Erythroblast (primary cell): ENCODE measurements at places on chromosomes 16 and 17.
A peak's percentile ranks its signal among the peaks of the same experiment; 100 is the strongest.

- DNase-seq: no peak
Observed at GRCh38 chr16:14562691-14563491, 67.2 kb downstream of the PARN start.

GRCh38 chr16:78778101-78779004 lies 678.9 kb downstream of the WWOX start:
- DNase-seq: no peak

- no peak for DNase-seq
Observed at GRCh38 chr17:69223809-69224208, 4.8 kb downstream of the ABCA10 start.

DNA sequence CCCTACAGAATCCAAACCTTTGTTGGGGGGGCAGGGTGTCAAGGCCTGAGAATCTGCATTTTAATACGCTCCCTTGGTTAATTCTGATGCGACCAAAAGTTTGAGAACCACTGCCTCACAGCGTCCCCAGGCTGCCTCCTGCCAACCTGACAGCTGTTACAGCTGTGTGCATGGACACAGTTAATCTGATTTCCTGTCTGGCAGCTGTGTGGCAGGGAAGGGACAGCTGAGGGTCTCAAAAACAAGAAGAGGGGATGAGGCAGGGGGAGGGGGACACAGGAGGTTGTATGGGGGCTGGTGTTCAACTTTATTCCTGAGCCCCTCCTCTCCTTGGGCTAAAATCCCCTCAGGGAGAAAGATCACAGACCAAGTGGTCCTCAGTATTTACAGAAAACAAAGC lies 17.5 kb downstream of the HDAC5 start:
- DNase-seq: no peak

- DNase-seq: no peak
Observed at GRCh38 chr17:34579979-34580684, 750 bp downstream of the TMEM132E start.

GRCh38 chr17:16515933-16516332 lies 23.9 kb upstream of the LRRC75A start:
- DNase-seq: no peak

DNA sequence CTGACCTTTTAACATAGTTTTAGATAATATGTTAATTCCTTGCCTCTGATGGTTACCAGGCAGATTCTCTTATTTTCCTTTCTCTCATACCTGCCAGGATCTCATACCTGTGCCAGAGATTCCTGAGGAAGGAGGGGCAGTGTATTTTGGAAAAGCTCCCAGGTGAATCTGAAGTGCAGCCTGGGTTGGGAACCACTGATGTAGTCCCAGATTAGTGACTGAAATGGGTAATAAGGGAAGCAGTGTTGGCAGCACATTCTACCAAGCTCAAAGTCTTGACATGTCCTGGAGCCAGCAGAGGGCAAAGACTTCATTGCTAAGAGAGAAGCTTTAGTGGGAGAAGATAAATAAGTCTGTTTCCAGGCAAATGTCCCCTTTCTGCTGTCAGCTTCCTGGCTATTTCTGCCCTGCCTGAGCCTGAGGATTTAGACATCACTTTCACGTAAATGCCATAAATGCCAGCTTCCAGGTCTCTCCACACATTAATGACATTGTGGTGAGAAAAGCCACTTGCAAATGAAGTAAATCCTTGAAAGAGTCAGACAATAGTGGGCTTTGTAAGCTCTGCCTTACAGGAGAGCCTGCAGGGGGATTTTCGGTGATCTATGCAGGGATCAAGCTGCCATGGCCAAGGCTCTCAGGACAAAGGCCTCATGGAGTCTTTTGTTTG lies 40.9 kb upstream of the C16orf78 start:
- DNase-seq: no peak

GRCh38 chr17:82876602-82877379 lies 37.0 kb upstream of the ZNF750 start:
- DNase-seq: peak; percentile 73

DNA sequence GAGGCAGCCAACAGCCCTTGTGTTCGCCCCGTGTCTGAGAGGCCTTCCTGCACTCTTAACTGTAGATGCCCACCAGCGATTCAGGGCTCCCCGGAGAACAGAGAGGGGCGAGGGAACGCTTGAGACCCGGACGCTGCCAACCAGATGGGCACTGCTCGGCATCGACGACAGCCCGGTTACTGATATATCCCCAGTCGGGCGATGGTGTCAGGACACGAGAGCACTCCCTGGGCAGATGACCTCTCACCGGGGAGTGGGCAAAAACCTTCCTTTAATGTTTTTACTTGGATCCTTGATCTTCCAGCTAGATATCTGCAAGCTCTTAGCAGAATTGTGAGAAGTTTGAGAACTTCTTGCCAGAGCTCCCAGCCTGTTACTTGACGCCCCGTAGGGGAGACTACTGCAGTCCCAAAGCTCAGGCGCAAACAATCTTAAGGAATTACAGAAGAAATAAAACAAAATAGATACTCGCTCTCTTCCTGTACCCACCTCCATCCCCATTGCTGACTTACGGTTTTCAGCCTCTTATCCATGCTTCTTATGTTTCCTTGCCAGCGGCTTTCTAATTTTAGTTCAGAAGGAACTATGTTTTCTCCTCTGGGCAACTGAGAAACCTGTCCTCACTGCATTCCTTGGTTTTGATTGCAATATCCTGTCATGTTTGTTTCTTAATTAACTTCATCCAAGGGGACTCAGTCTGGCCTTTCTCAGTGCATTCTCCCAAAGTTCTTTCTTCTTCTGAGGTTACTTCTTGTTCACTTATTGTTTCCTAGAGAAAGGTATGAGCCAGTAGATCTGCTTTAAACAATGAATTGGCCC lies 845 bp downstream of the SP2 start:
- DNase-seq: peak; percentile 63

DNA sequence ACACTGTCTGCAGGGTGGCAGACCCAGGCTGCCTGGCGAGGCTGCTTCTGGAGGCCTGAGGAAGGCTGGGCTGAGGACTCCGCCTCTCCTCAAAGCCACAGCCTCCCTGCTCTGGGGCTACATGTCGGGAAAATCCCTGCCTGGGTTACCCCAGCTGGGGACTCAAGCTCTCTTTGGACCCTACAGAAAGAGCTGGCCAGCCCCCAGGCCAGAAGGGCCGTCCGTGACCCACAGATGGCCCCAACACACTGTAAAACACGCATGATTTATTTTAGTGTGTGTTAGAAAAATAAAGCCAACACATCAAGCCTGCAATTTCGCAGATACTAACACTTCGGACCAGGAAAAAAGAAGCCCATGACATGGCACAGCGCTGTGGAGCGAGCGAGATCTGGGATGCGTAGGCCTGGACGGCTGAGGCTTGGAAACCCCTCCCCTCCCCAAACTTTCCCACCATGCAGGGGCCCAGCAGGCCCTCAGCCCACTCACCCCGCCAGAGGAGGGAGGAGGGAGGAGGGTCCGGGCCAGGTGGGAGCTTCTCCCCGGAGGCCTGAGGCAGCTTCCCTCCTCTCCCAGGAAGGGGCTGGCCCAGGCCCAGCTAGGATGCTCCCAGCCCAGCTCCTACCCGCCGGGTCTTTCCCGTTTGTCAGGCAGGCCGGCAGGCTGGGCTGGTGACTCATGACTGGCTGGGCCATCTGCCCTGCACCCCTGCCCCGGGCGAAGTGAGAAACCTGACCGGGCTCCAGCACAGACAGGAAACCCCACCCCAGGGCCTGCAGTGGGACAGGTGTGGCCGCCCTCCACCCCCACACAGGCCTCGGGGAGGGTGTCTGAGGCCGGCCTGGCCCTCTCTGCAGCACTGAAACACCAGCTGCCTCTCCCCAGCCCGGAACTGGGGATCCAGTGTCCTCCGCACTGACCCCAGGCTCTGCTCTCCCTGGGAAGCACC lies 34.1 kb upstream of the SLC38A10 start:
- no peak for DNase-seq

DNA sequence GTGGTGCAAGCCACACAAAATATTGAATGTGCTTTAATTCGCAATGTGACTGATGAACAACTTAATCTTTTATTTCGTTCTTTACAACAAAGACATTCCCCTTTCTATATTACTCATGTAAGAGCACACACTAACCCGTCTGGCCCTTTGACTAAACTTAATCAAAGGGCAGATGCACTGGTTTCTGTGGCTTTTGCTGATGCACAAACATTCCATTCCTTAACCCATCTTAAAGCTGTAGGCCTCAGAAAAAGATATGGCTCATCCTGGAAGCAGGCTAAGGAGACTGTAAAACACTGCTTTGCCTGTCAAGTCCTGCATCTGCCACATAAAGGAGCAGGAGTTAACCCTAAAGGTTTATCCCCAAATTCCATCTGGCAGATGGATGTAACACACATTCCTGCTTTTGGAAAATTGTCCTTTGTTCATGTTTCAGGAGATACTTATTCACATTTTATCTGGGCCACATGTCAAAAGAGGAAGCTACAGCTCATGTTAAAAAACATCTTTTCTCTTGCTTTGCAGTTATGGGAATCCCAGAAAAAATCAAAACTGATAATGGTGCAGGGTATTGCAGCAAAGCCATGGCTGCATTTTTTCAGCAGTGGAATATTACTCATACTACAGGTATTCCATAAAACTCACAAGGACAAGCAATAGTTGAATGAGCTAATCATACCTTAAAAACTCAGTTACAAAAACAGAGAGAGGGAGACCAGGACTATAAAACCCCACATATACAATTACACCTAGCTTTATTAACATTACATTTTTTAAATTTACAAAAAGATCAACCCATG lies 137.2 kb downstream of the AHSP start:
- no peak for DNase-seq

DNA sequence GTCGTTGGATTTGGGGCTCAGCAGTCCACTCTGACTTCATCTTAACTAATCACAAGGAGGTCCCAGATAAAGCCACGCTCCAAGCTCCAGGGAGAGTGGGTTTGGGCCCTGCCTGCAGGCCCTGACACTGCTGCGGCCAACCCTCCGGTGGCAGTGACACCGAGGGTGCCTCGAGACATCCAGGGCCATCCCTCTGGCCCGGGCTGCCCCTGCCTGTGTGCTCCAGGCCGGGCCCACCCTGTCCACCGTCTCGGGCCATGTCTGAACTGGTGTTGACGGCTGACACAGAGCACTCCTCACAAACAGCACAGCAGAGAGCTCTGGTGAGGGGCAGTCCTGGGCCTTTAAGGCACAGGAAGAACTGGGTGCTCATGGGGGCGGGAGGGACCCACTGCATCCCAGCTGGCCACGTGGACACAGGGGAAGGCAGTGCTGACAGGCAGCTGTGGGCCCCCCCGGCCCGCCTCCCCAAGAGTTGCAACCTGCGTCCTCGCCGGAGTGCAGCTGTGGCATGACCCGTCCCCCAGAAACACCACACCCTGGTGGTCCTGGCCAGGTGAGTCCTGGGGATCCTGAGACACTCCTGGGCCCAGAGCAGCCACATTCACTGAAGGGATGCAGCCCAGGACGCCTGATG lies 80.0 kb downstream of the LMF1 start:
- DNase-seq: no peak

DNA sequence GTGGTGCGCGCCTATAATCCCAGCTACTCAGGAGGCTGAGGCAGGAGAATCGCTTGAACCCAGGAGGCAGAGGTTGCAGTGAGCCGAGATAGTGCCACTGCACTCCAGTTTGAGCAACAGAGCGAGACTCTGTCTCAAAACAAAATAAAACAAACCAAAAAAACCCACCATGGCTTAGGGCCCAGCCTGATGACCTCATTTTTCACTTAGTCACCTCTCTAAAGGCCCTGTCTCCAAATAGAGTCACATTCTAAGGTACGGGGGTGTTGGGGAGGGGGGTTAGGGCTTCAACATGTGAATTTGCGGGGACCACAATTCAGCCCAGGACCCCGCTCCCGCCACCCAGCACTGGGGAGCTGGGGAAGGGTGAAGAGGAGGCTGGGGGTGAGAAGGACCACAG lies 1.4 kb upstream of the STH start:
- DNase-seq: no peak

DNA sequence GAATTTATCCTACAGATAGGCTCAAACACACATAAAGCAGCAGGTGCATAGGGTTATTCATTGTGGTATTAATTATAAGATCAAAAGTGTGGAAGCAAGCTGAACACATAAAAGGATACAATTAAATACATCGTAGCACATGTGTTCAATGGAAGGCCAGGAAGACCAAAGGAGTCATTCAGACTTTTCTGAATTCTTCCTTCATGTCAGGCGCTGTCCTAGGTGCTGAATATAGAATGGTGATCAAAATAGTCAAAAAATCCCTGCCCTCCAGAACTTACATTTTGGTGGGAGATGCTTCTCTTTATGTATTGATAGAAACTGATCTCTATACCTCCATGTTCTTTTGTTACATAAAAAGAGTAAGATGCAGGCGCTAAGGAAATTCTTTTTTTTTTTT lies 439.0 kb upstream of the ASIC2 start:
- DNase-seq: peak; percentile 6

- no peak for DNase-seq
Observed at GRCh38 chr16:85449191-85449884, 163.8 kb upstream of the GSE1 start.

DNA sequence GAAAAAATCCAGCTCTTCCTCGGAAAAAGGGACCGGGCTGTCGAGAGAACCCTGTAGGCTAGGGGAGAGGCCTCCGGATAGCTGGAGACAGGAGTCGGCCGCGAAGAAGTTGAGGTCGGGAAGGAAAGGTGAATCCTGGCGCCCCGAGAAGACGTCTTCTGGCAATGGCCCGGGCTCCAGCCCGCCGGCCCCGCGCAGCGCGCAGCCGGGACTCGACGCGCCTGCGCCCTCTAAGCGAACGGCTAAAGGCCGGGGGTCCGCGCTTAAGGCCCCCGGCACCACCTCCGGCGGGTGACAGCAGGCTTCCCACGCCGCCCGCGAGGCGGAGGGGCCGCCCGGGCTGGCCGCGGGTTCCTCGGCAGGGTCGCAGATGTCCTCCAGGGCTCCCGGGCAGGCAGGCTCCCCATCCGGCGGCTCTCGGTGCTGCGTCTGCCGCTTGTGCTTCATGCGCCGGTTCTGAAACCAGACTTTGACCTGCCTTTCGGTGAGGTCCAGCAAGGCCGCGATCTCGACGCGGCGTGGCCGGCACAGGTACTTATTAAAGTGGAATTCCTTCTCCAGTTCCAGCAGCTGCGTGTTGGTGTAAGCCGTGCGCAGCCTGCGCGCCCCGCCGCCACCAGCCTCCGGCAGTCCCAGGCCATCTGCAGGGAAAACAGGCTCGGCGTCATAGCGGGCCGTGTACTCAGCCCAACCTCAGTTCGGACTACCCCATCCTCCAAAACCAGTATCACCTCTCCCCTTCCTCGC lies 1.6 kb downstream of the HOXB2 start:
- DNase-seq: peak; percentile 86

DNA sequence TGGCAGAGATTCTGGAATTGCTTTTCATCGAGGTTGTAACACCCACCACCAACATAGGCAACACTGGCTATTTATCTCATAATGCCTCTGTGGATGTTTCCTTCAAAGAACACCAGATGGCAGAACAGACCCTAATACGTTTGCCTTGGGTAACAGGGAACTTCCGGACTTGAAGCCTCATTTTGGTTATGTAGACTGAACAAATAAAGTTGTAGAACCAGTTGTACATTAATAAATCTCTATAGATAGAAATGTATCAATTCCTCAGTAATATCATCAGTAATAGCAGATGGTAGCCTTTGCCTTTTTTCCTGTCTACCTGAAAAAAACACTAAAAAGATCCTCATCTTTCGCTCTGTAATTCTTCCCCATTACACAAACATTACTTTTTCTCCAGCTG lies 25.9 kb upstream of the APOH start:
- peak; percentile 56 for DNase-seq

GRCh38 chr17:65307961-65308316 lies 170.8 kb downstream of the RGS9 start:
- no peak for DNase-seq
